A549 treated with ZK216348 at 1 μM for 4 hours (cell line): ENCODE measurements at places on chromosomes 6 and 20. TPM values are rescaled to one million over a fixed set of nuclear protein-coding genes. Genes with fewer than 3 reads are reported as not detected.

Gene C2
- 0.33 to 0.47 TPM in 2 of 5 replicates, not detected in the others for total RNA-seq

Gene SEL1L2
- total RNA-seq, result not detected in 5 replicates

Gene DOK5
- total RNA-seq, result not detected in 5 replicates

Gene PGM3
- total RNA-seq, result 22.9 to 32.1 TPM (median 27.5 TPM) in 5 replicates

Gene FOXA2
- total RNA-seq, result 13.0 to 21.7 TPM (median 17.6 TPM) in 5 replicates

Gene SMLR1
- not detected in 5 replicates for total RNA-seq

Gene PLEKHG1
- 0.34 to 1.0 TPM (median 0.43 TPM) in 5 replicates for total RNA-seq

Gene EPPIN
- not detected in 5 replicates for total RNA-seq

Gene NTSR1
- total RNA-seq, result 0.10 to 0.19 TPM (median 0.14 TPM) in 4 of 5 replicates, not detected in the other

Gene SF3B5
- total RNA-seq, result 171 to 220 TPM (median 201 TPM) in 5 replicates

Gene CBLN4
- not detected in 5 replicates for total RNA-seq

Gene NOX3
- total RNA-seq, result not detected in 5 replicates

Gene CRISP2
- total RNA-seq, result not detected in 5 replicates

Gene WDR27
- total RNA-seq, result 5.3 to 16.8 TPM (median 13.1 TPM) in 5 replicates

Gene SLC22A1
- 1.7 to 3.4 TPM (median 2.2 TPM) in 5 replicates for total RNA-seq

Gene FAM120B
- total RNA-seq, result 8.8 to 11.1 TPM (median 9.2 TPM) in 5 replicates

Gene RUNX2
- 1.2 to 1.9 TPM (median 1.4 TPM) in 5 replicates for total RNA-seq

Gene EYA4
- total RNA-seq, result 7.9 to 12.6 TPM (median 9.7 TPM) in 5 replicates

Gene FAM209B
- total RNA-seq, result 0.34 to 1.00 TPM (median 0.75 TPM) in 4 of 5 replicates, not detected in the other

Gene LST1
- total RNA-seq, result not detected in 5 replicates

Gene ISM1
- total RNA-seq, result 0.12 to 0.39 TPM (median 0.20 TPM) in 5 replicates

Gene PBOV1
- total RNA-seq, result not detected in 5 replicates

Gene PGC
- not detected in 5 replicates for total RNA-seq
